GM03348 (cell line): ENCODE measurements at places on chromosomes 6 and 20.

GRCh38 chr6:167804281-167805013, 22.3 kb upstream of the AFDN start:
- DNase-seq = no peak

DNA sequence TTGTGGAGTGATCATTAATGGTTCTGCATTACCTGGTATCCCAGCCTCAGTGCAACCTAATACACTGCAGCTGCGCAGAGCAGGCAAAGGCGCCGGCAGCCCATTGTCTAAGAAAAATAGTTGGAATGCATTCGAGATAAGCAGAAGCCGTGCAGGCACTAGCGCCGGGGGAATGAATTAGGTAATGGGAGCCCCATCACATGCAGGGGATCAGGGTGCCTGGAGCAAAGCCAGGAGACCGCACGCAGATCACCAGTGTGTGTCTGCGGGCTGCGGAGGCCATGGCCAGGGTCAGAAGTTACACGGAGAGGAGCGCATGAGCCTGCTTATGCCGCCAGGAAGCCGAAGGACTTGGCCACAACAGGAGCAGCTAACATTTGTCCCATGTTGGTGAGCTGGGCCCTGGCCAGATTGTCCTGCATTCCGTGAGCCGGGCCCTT, 156.8 kb downstream of the DLL1 start:
- no peak for DNase-seq

DNA sequence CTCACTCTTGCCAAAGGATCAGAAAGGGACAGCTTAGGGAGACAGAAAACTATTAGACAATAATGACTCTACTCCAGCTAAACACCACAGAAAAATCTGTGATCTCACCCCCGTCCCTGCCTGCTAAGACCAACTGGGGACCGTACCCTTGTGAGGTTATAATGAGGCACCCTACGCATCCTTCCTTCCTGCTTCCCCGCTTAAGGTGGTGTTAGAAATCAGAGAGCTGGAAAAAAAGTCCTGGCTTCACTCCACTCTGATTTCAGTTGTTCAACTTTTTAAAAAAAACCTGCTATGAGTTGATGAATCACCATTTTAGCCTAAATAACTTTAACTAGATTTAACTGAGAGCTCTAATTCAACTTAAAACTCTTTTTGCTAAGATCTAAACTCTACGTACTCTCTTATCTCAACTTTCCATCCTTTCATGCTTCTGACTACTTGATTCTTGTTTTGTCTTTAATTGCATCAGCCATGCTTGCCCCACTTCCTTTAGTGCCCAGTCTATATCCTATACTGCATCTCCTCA, 35.8 kb upstream of the TMEM14A start:
- no peak for DNase-seq

DNA sequence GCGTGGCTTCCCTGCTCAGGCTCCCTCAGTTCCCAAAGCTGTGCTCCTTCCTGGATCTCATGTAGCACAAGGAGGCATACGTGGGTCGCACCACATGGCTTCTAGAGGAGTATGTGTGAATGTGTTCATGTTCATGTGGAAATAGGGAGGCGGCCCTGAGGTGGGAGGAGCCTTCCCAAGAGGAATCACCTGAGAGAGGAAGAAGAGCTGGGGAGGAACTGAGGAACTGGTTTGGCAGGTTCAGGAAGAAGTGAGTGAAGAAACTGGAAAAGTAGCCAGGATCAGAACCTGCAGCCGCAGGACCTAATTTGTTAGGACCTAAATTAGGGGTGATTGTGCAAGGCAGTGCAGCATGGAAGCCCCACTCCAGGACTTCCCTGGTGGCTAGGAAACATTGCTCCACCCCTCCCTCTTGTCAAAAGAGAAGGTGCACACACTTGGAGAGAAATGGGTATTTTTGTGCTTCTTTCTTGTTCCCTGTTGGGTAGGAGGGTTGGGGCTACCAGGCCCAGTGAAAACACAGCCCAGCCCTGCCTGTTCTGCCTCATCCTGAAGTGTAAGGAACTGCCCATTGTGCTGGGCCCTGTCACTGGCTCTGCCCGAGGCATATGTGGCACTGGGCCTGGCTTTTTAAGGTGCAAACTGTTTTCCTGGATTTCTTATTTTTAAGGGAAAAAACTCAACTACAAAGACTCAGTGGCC, 20.7 kb downstream of the SYNJ2 start:
- no peak for DNase-seq

GRCh38 chr20:50266293-50267040, 75.8 kb downstream of the CEBPB start:
- DNase-seq = no peak

DNA sequence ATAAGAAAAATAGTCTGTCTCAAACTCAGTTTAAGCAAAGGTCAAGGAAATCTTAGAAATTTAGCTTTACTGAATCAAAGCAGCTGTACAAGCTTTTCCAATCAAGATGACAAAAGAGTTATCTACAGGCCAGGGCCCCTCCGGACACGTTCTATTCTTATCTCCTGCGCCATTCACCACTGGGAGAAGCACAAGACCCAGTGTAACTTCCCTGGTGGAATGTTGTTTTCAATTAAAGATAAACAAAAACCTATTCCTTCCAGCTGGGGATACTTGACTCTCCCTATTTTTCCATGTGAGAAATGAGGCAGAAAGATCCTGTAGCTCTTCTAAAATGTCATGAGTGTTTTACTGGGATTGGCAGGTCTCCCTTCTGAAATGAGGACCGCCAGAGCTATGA, 123.3 kb downstream of the TBX18 start:
- DNase-seq = no peak

- peak; percentile 56 for DNase-seq
These were observed 79.5 kb downstream of the ZMYND8 start for GRCh38 chr20:47276851-47277534.

- no peak for DNase-seq
These were observed 812 bp upstream of the SMIM13 start for GRCh38 chr6:11092668-11093375.

GRCh38 chr6:117544716-117545115, 57.6 kb downstream of the GOPC start:
- no peak for DNase-seq

DNA sequence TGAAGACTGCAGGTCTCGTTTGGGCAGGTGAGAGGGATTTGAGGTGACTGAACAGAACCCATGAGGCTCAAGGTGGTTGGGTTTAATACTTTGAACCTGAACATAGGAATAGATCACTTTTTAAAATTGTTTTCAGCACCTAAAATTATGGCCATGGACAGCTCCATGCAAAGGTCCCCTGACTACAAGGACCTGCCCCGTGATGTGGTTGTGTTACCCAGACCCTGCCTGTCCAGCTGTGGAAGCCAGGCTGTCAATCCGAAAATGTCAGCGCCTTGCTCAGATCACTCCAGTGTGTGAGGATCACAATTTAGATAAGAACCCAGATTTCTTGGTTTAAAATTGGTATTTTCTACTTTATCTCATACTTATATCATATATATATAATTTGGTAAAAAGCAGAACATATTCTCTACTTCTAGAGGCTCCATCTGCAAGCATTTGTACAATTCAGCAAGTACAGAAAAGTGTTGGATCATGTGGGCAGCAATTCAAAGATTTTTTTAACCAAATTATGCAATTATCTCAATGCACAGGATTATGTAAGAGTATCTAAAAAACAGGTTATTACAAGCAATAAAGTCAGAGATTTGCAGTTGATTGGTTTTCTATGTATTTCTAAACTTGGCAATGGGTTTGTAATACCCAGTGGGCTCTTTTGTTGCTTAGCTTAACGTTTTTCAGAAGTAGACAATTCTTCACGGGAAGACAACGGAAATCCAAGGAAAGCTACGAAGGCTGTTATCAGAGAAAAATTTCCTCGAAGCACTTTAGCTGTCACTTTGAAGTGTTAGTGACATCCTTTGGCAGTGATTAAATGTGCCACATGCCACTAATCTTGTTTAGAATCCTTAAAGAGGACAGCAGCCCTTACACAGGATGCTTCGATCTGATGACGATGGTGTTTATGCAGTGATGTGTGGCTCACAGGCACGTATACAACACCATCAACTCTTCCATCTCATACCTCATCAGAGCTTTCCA, 24.1 kb upstream of the RPS6KA2 start:
- no peak for DNase-seq
